CD4-positive, alpha-beta T cell treated with Interleukin-1 beta for 1 hour (primary cell): ENCODE measurements at places on chromosomes 16 and 17.

DNA sequence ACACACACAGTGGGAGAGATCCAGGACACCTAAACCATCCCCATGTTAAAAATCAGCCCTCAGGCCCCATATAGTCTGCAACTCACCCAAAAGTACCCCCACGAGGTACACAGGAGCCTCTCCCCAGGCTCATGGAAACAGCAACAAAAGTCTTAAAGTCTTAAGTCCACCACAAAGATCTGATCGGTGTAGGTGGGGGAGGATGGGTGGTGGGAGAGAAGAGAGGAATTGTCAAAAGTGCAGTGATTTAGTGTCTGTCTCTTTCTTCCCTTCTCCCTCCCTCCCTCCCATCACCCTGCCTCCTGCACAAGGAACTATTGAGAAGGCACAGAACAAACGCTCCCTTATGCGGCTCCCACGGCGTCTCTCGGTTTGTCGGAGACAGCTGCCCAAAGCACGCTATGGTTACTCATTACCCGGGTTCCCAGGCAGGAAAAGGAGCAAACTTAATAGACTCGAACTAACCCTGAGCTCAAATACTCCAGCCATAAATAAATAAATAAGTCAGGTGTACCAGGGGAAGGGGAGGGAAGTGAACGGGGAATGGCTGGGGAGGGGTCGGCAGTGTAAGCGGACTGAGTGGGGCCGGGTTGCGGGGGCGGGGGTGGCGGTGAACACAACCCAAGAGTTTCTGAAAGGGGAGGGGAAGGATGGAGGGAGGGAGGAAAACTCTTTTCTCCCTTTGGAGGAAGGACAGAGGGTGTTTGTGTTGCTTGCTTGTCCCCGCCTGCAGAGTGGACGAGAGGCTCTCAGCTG is 477.4 kb downstream of the SLC39A11 start:
- DNase-seq, result no peak

DNA sequence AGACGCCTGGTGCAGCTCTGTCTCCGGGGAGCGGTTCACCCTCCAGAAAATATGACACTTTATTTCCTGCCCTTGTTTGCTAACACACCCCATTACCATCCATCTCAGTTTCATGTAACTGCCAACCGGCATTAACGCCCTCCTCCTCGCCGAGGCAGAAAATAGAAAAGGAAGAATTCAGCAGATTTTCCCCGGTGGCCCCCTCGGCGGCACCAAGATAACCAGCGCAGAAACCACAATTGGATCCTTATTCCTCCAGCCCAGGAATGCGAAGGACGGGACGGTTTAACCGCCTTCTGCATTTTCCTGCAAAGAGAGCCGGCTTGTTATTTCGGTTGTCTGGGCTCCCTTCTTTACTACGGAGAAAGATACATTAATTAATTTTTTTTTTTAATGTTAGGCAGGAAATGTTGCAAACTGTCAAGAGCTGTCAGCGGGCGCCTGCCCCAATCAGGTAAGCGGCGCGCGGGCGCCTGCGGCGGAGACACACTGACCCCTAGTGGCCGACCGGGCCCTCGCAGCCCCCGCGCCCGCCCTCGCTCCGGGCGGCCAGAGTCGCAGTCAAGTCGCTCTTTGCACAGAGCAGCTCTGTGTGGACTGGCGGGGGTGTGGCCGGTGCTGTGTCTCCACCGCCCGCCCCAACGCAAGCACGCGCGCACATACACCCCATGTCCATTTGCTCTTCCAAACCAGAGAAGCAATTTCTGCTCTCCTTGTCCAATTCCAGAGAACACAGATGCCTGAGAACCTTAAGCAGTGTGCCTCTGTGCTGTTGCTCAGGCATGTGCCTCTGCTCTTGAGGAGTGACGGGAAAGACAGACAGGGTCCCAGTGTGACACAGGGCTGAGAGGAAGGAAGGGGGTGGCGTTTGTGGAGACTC is 53.6 kb downstream of the C17orf67 start:
- DNase-seq, result peak; percentile 84

- DNase-seq, result no peak
Measured at GRCh38 chr16:59242556-59242955, 508.4 kb upstream of the GOT2 start.

- DNase-seq, result no peak
Measured at GRCh38 chr17:57701124-57701523, 44.0 kb downstream of the CCDC182 start.

- no peak for DNase-seq
Measured at GRCh38 chr16:20504418-20504817, 53.1 kb downstream of the ACSM2A start.

- DNase-seq, result no peak
Measured at GRCh38 chr17:12422651-12423050, 243.0 kb upstream of the MYOCD start.

DNA sequence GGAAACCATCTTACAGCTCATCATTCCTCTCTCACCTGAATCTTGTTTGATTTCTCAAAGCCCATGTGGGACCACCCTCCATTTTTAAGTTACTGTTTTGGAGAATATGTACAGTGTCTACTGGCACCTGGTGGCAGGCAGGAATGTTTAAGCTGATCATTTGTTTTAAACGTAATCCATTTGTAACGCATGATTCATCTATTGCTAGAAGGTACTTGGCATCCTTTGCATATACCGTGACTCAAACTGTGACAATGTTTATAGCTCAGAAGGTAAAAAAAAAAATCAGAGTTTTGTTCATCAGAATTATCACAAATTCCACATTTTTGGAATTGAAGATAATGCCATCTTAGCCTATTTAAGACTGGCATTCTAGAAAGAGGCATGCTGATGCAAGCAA is 1007.5 kb upstream of the EEF2KMT start:
- DNase-seq, result no peak

GRCh38 chr16:57113042-57113453 is 20.7 kb downstream of the CPNE2 start:
- no peak for DNase-seq

GRCh38 chr17:20084621-20085282 is 75.6 kb downstream of the SPECC1 start:
- no peak for DNase-seq

DNA sequence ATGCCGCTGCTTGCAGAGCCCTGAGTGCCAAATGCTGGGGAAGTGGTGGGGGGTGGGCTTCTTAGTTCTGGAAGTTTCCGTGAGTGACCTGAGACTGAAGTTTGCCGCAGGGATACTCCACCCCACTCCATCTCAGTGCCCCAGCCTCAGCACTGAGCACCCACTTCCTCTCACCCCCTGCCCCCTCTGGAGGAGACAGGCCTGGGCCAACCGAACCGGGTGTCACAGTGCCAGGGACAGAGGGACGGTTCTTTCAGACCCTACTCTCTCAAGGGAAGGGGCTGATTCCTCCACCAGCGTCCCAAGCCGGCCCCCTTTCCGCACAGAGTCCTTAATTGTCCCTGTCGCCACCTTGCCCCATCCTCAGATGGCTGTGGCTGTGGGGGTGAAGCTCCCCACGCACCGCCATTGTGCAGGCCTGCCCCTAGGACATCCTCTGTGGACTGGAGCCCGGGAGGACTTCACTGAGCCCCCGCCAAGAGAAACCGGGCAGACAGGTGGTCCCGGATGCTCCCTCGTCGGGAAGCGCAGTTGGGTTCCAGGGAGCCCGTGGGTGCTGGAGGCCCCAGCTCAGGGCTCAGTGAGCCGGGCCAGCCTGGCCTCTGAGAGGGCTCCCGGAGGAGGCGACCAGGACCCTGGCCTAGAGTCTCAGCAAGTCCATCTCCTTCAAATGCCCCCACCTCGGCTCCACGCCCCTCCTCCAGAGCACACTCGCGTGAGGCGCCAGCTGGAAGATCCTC is 1.6 kb upstream of the KREMEN2 start:
- no peak for DNase-seq

- DNase-seq, result no peak
Measured at GRCh38 chr16:35631261-35631945, 2172.0 kb downstream of the TP53TG3F start.

DNA sequence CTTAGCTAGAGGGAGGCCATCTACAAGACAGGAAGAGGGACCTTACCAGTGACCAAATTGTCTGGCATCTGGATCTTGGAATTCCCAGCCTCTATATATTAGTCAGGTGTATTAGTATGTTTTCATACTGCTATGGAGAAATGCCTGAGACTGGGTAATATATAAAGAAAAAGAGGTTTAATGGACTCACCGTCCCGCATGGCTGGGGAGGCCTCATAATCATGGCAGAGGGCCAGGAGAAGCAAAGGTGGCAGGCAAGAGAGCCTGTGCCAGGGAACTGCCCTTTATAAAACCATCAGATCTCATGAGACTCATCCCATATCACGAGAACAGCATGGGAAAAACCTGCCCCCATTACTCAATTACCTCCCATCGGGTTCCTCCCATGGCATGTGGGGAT is 500.2 kb downstream of the SHISA9 start:
- no peak for DNase-seq

- DNase-seq, result no peak
Measured at GRCh38 chr16:88047462-88047861, 96.2 kb downstream of the BANP start.

GRCh38 chr17:77458202-77459017 is 317.6 kb downstream of the SEC14L1 start:
- no peak for DNase-seq

DNA sequence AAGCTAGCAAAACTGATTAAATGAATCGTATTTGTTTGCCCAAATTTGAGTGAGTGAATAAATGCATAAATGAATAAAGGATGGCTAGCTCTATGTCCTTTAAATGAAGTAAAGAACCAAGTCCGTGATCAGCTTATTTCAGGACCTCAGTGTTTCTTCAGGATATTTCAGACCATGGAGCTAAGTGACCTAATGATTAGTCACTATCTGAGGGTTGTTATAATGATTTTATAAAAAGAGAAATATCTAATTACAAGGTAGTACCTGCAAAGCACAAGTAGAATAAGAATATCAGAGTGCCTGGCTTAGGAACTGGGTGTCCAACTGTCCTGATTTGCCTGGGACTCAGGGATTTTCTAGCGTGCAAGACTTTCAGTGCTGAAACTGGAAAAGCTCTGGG is 12.5 kb downstream of the KCNJ2 start:
- no peak for DNase-seq

- DNase-seq, result no peak
Measured at GRCh38 chr17:43526886-43527648, 19.1 kb downstream of the ETV4 start.

- no peak for DNase-seq
Measured at GRCh38 chr16:77897831-77898605, 109.7 kb downstream of the VAT1L start.

GRCh38 chr16:53611179-53611696 is 92.4 kb downstream of the RPGRIP1L start:
- DNase-seq, result no peak

- no peak for DNase-seq
Measured at GRCh38 chr16:66591018-66591417, 11.8 kb downstream of the CMTM2 start.

DNA sequence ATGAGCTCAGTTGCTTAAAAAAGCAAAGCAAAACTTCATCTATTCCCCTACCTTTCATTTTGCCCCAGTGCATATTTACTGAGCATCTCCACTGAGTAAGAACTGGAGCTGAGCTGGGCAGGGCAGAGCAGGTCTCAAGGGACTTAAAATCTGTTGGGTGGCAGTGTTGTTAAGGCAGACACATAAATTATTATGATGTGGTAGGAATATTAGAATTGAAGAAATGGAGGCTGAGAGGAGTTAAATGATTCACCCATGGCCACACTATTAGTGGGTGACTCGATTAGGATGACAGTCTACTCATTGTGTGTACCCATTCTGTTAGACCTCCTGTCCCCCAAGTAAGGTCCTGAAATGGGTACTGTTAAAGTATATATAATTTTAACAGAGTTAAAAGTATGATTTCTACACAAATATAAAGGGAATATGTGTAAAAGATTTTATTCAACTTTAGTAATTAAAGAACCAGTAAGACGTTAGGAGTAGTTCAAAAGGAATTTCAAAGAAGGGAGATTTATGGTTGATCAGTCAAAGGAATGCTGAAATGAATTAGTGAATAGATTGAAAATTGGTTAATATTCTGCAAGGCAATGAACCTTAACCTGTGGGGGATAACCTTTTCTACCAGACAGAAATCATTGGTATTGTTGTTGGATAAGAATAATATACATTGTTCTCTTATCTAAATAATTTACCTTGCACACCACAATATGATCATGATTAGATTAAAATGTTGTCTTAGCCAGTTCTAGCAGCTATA is 17.5 kb downstream of the ITGB3 start:
- DNase-seq, result no peak

DNA sequence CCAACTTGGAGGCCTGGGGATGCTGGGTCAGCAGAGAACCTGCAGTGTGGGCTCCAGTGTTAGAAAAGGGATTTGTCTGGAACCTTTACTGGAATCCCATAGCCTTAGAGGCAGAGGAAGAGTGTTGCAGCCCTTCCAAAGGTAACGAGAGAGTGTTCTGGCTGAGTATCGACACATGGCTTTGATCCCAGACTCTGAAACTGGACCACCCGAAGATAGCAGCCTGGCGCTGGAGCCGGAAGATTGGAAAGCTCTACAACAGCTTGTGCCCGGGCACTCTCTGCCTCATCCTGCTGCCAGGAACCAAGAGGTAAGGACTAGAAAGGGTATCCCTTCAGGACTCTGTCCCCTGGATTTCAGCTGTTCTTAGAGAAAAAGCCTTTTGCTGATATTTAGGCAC is 39.7 kb downstream of the REXO5 start:
- no peak for DNase-seq

- DNase-seq, result no peak
Measured at GRCh38 chr16:58127634-58128033, 1.5 kb downstream of the CFAP20 start.

DNA sequence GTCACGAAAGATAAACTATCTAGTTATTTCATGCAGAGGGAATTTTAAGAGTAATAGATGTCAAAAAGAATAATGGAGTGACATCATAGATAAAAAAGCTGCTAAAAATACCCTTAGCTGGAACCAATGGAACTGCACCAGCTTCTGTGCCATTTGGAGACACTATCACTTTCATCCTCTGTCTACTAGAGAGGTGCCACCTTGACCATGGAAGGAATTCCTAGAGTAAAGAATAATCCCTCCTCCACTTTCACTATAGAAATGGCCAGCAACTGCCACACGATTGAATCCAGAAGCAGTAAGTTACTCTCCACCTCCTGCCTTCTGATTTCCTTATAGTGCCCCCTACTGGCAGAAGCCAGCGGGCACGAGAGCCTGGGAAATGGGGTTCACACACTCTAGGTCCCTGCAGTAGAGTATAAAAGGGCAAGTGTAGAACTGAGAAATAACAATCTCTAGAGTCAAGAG is 2.8 kb upstream of the ALDH3A2 start:
- peak; percentile 47 for DNase-seq

GRCh38 chr17:30363715-30364202 is 15.0 kb upstream of the CPD start:
- DNase-seq, result peak; percentile 79

- DNase-seq, result no peak
Measured at GRCh38 chr17:8925141-8925540, 40.4 kb downstream of the PIK3R5 start.

DNA sequence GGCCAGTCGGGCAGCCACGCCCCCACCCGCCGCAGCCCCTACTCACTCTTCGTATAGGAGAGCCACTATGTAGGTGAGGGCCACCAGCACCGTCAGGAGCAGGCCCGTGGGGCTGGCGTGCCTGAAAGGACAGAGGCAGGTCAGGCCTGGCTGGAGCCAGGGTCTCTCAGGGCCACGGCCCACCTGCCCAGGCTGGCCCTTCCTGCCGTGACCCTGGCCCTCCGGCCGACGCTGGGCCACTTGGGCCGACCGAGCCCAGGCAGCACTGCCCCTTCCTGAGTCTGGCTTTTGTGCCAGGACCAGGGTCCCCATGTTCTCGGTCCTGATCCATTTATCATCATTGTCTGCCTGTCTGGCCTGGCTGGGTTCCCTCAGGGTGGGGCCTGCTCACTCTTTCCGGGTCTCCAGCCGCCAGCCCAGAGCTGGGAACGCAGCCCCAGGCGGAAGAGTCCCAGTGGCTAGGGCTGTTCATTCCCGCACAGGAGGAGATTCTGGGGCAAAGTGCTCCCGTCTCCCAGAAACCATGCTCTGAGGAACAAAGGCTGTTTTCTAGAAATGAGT is 10.1 kb upstream of the RASD1 start:
- DNase-seq, result no peak
